ENCODE measurements at places on chromosomes 5 and 9.

DNA sequence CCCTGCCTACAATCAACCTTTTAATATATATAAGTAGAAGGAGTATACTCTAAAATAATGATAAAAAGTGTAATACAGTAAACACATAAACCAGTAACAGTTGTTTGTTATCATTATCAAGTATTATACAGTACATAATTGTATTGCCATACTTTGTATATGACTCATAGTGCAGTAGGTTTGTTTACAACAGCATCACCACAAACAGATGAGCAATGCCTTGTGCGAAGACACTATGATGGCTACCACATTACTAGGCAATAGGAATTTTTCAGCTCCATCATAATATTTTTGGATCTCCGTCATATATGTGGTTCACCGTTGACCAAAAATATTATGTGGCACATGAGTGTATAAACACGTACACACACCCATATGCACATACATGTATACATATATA, 69.7 kb upstream of the APC start:
- no peak for DNase-seq

GRCh38 chr9:121399883-121400607, 30.0 kb upstream of the STOM start:
- no peak for DNase-seq

GRCh38 chr5:58275516-58275915, 184.4 kb downstream of the PLK2 start:
- DNase-seq, result no peak

GRCh38 chr5:144002876-144003275, 167.6 kb downstream of the YIPF5 start:
- no peak for DNase-seq

DNA sequence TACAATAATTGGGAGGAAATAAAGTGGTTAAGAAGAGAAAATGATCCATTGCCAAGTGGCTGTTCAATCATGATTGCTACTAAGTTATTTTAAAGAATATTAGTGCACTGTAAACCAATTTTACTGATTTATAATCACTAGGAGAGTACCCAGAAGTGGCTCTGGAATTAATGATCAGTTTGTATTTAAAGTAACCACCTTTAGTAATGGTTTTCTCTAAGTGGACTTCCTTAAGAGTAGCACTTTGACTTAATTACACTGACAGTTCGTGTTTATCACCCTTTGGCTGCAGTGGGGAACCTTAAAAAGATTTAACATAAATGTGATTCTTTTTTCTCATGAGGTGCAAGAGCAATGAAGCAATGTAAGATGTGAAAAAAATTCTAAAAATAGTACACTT, 310.8 kb downstream of the CDH12 start:
- no peak for DNase-seq
